ENCODE measurements at places on chromosomes 1 and 21.

GRCh38 chr1:186502087-186502486 lies 41.2 kb upstream of the PDC start:
- DNase-seq: no peak

DNA sequence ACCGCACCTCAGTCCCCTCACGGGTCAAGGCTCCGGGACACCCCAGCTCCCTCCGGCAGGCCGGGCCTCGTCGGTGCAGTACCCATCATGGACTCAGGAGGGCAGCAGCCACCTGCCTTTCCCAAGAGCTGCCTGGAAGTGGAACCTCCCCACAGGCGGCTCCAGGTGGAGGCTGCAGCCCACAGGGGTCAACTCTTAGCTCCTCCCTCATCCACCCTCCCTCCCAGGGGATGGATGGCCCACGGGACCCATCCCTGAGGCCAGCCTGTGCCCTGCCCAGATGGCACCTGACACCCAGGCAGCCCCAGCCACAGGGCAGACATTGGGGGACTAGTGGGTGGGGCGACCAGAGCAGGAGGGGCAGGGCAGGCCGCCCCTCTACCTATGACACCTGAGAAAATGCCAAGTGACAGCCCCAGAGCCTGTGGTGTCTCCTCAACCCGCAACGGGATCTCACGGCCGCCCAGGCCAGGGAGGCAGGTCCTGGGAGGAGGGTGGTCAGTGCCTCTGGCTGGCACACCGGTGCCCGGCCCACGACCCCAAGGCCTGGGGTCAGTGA lies 1.2 kb upstream of the ARHGEF16 start:
- peak; percentile 64 for DNase-seq

- no peak for DNase-seq
Observed at GRCh38 chr1:37471345-37472231, 2.8 kb upstream of the ZC3H12A start.

GRCh38 chr1:244096066-244096610 lies 45.1 kb downstream of the ZBTB18 start:
- DNase-seq: no peak

DNA sequence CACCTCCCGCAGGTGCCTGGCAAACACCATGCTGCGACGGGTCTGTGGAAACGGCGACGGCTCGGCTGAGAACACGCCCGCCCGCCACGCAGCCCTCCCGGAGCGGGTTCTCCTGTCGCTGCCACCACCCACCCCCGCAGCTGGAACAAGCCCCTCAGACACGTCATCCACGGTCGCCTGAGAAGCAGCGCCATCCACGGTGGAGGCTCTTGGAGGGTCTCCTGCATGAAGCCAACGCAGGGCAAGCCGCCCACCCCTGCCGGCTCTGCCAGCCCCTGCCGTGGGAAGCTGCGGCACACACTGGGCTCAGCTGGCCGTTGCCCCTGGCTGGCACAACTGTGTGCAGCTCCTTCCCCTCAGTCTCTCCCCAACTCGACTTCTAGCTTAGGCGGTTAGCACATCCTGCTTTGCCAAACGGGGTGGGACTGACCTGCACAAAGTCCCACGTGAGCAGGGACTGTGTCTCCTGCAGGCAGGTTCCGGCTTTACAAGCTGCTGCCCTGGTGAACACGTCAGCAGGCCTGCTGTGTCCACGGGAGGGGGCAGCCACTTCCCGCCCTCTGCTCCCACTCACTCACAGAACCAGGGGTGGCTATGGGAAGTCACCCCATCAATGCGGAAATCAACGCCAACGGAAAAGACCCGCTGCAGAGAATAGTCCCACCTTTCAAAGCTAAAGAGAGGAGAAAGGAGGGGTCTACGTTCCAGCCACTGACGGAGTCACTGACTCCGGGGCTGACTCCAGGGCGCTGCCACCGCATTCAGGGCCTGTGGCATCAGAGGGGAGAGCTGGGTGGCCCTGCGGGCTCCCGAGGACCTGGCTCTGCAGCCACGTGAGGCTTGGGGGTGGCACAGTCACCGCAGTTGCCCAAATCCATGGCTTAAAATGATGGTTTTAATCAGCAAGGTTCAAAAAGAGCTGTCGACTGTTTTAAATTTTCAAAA lies 10.3 kb downstream of the POFUT2 start:
- DNase-seq: no peak

- no peak for DNase-seq
Observed at GRCh38 chr1:219476116-219476515, 136.8 kb downstream of the ZC3H11B start.

- DNase-seq: no peak
Observed at GRCh38 chr21:36431252-36431651, 46.1 kb downstream of the CHAF1B start.

DNA sequence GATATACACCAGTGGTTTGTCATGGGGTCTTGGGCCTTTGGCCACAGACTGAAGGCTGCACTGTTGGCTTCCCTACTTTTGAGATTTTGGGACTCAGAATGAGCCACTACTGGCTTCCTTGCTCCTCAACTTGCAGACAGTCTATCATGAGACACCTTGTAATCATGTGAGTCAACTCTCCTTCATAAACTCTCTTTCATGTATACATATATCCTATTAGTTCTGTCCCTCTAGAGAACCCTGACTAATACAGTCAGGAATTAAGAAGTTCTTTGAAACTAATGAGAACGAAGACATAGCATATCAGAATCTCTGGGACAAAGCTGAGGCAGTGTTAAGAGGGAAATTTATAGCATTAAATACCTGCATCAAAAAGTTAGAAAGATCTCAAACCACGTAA lies 110.8 kb downstream of the SLC5A9 start:
- DNase-seq: no peak

GRCh38 chr1:119544165-119544762 lies 37.3 kb downstream of the HSD3B1 start:
- DNase-seq: no peak

DNA sequence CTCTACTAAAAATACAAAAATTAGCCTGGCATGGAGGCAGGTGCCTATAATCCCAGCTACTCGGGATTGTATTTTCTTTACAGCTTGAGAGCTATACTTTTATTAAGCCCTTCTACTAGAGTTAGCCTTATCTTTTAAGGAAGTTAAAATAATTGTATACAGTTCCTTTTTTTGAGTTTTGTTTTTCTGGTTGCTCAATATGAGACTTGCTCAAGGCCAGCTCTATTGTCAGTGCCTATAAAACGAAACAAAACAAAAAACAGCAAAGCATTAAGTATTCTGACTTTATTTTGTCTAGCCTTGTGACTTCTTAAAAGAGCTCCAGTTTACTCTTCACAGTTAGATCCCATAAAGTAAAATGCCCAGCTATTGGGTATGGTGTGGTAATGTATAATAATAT lies 17.2 kb downstream of the PKN2 start:
- DNase-seq: no peak

GRCh38 chr1:157111396-157112165 lies 12.0 kb upstream of the ETV3L start:
- no peak for DNase-seq

DNA sequence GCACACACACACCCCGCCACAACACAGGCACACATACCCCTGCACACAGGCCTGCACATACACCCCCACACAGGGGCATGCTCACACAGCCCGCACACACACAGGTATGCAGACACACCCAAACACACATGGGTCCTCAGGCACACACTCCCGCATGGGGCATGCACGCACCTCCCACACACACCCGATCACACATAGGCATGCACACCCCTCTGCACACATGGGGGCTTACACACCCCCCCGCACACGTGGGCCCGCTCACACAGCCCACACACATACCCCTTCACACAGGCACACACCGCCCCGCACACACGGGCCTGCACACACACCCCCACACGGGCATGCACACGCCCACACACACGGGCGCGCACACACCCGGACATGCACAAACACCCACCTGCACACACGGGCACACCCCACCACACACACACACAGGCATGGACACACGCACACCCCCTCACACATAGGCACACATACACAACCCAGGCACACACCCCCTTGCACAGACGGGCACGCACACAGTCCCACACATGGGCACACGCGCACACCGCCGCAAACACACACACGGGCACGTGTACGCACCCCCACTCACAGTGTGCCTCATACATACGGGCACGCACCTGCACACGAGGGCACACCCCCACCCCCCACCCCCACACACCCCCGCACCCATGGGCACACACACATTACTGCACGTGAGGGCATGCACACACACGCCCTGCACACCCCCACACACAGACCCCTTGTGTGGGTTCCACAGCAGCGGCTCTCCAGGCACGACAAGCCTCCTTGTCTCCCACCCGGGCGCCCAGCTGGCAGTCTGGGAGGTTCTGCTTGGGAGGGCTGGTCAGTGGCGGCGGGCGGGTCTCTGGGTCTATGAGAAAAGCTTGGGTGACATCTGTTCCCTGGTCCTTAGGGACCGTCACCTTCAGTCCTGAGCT lies 8.3 kb downstream of the ATAD3B start:
- DNase-seq: no peak

DNA sequence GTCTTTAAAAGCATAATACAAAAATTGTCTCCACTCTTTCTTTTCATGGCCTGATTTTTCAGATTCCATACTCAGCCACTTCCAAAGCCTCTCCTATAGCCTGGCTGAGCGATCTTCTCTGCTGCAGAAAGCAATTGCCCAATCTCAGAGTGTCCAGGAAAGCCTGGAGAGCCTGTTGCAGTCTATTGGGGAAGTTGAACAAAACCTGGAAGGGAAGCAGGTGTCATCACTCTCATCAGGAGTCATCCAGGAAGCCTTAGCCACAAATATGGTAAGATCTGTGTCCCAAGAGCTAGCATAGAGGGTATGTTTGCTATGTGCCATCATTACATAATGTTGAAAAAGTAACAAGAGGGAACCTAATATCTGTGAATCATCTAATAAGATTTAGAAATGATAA lies 130.7 kb upstream of the BMP8A start:
- no peak for DNase-seq

DNA sequence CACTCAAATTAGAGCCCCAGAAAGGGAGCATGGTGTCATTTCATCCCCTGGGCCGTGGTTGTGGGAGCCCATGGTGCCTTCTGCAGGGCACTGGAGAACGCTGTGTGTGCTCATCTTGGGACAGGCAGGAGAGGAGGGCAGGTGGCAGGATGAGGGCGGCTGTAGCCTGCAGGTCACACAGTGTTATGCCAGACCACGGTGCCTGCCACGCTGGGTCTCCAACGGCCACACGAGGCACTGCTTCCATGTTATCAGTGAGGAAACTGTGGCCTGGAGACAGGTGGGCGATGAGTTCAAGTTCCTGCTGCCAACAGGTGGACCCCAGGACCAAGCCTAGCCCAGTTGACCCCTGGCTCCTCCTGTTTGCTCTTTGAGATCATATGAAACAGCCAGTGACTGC lies 21.0 kb downstream of the ABCG1 start:
- DNase-seq: no peak

DNA sequence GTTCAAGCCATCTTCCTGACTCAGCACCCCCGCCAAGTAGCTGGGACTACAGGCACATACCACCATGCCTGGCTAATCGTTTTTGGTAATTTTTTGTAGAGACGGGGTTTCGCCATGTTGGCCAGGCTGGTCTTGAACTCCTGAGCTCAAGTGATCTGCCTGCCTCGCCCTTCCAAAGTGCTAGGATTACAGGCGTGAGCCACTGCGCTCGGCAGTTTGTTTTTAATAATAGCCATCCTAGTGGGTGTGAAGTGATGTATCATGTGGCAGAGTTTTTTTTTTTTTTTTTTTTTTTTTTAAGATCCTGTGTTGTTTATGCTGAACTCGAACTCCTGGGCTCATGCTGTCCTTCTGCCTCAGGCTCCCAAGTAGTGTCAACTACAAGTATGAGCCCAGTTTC lies 51.8 kb downstream of the SPEN start:
- DNase-seq: no peak

DNA sequence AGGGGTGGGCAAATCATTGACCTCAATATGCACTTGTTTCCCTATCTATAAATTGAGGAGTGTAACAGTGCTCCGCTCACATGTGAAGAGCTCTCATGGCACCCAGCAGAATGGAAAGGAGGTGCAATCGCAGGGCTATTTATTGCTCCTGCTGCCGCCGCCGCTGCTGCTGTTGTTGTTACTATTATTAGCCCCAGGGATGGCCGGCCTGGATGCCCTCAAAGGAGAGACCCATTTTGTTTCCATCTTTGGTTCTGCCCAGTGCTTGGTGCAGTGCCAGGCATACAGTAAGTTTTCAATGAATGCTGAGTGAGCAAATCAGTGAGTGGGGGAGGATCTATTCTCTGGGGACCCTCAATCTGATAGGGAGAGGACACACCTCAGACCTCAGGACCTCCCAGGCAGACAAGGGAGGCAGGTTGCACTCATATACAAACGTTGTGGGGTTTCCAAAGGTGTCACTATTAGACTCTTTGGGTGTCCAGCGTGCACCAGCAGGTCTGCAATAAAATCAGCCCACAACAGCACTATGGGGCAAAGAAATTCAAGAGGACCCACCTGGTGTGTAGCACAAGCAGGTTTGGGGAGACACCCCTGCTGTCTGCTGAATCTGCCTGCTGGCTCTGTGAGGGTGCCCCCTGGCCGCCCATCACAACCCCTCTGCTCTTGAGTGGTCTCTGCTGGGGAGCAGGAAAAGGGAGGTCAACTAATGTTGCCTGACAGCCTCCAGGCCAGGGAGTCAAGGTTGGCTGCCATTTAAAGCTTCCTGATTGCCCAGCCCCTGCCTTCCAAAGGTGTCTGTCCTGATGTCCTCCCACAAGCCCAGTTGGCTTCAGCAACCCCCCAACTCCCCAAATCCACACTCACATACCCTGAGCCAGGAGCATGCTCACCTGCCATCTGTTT lies 136.3 kb downstream of the ACTL8 start:
- DNase-seq: no peak

GRCh38 chr1:41568204-41568603 lies 83.7 kb upstream of the EDN2 start:
- no peak for DNase-seq

GRCh38 chr1:17597651-17598050 lies 58.2 kb downstream of the ARHGEF10L start:
- DNase-seq: no peak

- no peak for DNase-seq
Observed at GRCh38 chr1:56975446-56975845, 9.6 kb upstream of the C8B start.

GRCh38 chr1:217946511-217946910 lies 315.4 kb downstream of the SPATA17 start:
- no peak for DNase-seq

- DNase-seq: no peak
Observed at GRCh38 chr1:110107867-110108469, 4.3 kb upstream of the UBL4B start.

DNA sequence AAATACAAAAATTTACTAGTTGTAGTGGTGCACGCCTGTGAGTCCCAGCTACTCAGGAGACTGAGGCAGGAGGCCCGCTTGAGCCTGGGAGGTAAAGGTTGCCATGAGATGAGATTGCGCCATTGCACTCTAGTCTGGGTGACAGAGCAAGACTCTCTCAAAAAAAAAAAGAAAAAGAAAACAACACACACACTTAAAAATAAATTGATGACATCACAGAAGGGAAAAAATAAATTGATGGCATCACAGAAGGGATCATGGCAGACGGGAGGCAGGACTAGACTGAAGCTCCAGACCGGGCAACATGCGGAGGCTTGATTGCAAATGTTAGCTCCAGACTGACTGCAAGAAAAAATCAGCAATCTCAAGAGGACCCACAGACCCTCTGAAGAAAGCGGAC lies 43.3 kb downstream of the KLHL20 start:
- no peak for DNase-seq
